ENCODE measurements at places on chromosomes 6 and 20. TPM values are rescaled to one million over a fixed set of nuclear protein-coding genes. Genes with fewer than 3 reads are reported as not detected.
A peak's percentile ranks its signal among the peaks of the same experiment; 100 is the strongest.

GRCh38 chr6:137399881-137400443 lies 94.2 kb downstream of the OLIG3 start:
- DNase-seq: no peak

- no peak for DNase-seq
Measured at GRCh38 chr6:89387516-89388201, 24.4 kb downstream of the RRAGD start.

- no peak for DNase-seq
Measured at GRCh38 chr6:31871046-31871659, 7.6 kb downstream of the SLC44A4 start.

MRPS18B gene
- 32.1 TPM for total RNA-seq

DNA sequence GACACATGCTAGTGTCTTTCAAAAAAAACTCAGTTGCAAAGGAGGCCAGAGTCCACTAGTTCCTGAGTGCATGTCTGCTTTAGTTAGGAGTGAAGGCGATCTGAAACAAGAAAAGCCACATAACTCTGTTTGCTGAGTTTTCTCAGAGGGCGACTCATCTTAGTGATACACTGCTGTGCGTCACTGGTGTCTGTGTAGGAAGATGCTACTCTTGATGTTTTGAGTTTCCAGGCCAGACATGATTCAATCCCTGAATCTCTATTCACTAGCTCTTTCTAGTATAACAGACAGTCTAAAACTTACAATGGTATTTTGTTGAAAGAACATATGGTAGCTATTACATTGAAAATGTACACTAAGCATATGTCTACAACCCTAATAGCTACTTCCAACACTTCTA lies 60.9 kb downstream of the GFRAL start:
- DNase-seq: no peak

CST4 gene
- total RNA-seq: not detected

SLX4IP gene
- total RNA-seq: 9.5 TPM

KIF13A gene
- total RNA-seq: 29.0 TPM

TSBP1 gene
- not detected for total RNA-seq

- DNase-seq: no peak
Measured at GRCh38 chr6:98724537-98724936, 109.8 kb upstream of the POU3F2 start.

- DNase-seq: no peak
Measured at GRCh38 chr6:48369100-48369499, 258.1 kb upstream of the PTCHD4 start.

GRCh38 chr6:32814145-32814544 lies 2.7 kb downstream of the HLA-DOB start:
- no peak for DNase-seq

GRCh38 chr20:59512651-59513050 lies 91.7 kb upstream of the PHACTR3 start:
- no peak for DNase-seq

NR2E1 gene
- 0.25 TPM for total RNA-seq

DNA sequence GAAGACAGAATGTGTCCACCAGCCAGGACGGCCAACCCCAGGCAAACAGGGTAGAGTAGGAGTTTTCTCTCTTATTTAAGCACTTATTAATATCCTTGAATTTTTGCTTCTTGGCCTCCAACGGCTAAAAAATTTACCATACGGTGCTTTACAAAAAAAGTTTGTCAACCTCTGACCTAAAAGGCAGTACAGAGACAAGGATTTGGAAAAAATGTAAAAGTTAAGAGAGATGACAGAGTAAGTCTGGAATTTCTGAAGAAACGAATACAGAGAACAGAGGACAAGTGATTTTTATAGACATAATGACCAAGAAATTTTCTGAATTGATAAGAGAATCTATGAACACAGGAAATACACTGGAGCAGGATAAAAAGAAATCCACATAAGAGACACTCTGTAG lies 10.2 kb downstream of the OSER1 start:
- DNase-seq: no peak

EFCAB8 gene
- not detected for total RNA-seq

MYLK2 gene
- not detected for total RNA-seq

- DNase-seq: no peak
Measured at GRCh38 chr6:18324706-18325042, 60.3 kb upstream of the DEK start.

- DNase-seq: no peak
Measured at GRCh38 chr6:69624944-69625343, 171.9 kb downstream of the LMBRD1 start.

PRL gene
- not detected for total RNA-seq

LAMA4 gene
- total RNA-seq: 0.50 TPM

- DNase-seq: peak; percentile 32
Measured at GRCh38 chr6:105991561-105992314, 94.4 kb upstream of the PRDM1 start.

GRCh38 chr20:25090492-25091429 lies 8.8 kb upstream of the VSX1 start:
- DNase-seq: no peak

- no peak for DNase-seq
Measured at GRCh38 chr6:104704191-104704590, 155.5 kb downstream of the HACE1 start.

ADGRB3 gene
- 1.5 TPM for total RNA-seq

- peak; percentile 86 for DNase-seq
Measured at GRCh38 chr6:31079656-31080261, 32.6 kb downstream of the C6orf15 start.

PRR18 gene
- total RNA-seq: 0.13 TPM

OR2H1 gene
- total RNA-seq: not detected

Data from neural progenitor cell (in vitro differentiated cells).